ENCODE measurements at places on chromosomes 11 and 22.

GRCh38 chr11:44868455-44869421 is 81.9 kb downstream of the TP53I11 start:
- DNase-seq: no peak

GRCh38 chr22:44337678-44338004 is 24.9 kb upstream of the SHISAL1 start:
- peak; percentile 87 for DNase-seq

GRCh38 chr11:69662806-69663205 is 12.3 kb downstream of the LTO1 start:
- DNase-seq: no peak

DNA sequence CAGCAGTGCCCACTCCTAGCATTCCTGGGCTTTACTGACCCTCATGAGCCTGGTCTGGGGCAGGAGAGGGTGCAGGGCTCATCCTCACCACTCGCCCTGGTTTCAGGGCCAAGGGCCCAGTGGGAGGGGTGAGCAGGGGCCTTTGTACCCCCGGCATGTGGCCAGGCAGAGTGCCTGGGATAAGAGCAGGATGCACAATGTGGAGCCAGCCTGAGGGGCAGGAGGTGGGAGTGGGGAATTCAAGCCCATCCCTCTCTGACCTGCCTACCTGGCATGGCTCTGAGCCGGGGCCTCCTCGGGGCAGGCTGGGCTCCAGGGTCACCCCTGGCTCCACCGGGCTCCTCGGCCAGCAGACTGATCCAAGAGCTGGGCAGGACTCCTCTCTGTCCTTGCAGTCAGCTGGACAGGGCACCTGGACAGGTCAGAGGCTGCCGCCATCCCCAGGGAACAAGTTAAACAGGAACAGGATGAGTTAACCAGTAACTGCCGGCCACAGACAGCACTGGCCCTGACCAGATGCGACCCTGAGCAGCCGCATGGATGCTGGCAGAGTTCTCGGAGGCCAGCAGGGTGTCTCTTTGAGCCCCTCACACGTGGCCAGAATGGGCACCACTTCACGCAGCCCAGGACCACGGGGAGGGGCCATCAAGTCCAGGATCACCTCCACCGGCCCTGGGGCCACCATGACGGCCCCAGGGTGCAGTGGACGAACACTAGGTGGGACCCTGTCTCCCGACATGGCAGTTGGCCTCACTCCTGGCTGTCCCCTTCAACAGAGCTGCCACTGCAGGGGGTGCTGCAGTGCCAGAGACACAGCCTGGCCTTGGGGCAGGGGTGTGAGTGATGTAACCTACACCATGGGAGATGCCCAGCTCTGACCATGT is 5.0 kb downstream of the SIGIRR start:
- no peak for DNase-seq

DNA sequence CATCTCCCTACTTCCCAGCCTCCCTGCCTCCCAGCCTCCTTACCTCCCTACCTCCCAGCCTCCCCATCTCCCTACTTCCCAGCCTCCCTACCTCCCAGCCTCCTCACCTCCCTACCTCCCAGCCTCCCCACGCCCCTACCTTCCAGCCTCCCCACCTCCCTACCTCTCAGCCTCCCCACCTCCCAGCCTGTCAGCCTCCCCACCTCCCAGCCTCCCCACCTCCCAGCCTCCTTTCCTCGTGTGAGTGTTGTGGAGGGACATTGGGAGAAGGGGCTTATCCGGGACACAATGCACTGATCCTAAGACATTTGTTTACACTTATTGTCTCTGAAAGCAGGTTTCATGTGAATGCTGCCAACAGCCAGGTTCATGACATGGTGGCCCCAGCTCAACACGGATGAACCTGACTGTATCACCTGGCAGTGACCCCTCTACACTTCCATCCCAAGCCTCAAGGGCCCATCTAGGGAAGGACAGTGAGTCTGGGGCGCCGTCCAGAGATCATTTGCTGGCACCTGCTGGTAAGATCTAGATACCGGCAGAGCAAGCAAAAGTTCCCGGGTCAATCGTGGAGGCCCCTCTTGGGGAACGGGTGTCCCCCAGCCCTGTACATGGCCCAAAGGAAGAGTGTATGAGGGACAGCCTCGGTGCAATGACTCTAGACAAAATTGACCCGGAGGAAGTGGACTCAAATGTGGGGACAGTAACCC is 34.5 kb upstream of the TH start:
- no peak for DNase-seq

GRCh38 chr22:43305806-43306205 is 37.4 kb downstream of the SCUBE1 start:
- no peak for DNase-seq

DNA sequence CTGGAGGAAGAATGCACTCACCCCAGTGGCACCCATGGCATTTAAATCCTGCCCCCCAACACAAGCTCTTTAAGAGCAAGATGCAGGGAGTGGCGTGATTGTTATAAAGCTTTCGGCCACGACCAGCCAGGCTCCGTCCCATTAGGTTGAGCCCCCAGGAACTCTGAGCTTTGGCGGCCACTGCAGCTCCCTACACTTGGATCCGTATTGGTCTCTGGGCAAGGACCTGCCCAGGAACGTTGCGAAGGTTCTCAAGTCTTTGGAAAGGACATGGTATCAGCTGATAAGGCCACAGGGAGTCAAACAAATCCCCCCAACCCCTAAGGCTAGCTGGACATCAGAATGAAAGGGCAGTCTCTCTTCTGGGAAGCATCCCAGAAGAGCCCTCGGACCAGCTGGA is 9.3 kb upstream of the VPS37C start:
- no peak for DNase-seq

DNA sequence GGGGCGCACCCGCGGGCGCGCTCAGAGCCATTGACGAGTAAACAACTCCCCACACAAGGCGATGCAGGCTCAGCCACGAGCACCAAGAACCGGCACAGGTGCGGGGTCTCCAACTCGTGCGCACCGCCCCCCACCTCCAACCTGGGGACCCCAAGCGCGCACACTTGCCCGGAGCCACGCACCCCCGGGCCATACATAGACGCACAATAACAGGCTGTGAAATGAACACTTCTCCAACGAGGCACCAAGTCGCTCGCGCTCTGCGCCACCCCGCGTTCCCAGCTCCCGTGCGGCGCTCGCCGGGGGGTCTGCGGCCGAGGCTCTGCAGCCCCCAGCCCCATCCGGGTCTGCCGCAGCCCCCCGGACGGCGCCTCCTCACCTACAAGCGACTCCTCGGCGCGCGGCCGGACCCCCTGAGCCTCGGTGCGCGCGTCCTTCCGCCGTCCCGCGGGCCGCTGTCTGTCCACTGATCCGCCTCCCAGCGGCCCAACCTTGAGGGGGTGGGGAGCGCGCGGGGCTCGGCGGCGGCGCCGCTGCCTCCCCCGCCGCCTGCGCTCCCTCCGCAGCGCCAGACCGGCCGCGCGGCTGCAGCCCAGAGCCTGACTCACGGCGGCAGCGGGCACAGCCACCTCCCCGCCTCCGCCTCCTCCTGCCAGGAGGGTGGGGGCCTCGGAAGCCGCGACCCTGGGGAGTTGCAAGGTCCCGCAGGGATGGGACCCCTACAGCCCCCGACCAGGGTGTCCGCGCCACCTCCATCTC is 1.6 kb downstream of the IFITM10 start:
- DNase-seq: peak; percentile 63

DNA sequence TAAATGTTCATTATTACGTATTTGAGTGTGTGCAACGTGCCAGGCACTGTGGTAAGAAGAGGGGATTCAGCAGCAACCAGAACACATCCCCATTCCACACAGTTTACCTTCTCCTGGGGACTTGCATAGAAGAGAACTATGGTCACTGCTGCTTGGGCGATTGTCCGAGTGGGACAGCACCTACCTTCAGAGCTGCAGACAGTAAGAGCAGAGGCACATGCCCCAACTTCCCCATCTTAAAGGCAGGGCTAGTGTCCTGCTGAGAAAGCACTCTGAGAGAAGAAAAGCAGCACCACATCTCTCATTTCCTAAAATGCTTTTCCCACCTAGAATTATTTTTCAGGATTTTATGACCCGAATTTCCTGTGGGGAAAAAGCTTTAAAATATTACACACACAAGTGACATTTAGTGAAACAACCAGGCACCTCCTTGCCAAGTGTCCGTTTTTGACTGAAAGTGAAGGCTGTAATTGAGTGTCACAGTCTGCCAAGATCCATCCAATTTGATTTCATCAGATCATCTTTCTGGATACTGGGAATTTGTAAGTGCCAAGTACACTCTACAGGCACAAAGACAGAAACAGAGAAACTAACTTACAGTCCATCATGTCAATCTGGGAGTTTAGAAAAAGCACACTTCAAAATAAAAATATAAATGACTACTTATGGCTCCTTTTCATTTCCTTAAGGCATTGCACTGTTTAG is 24.6 kb downstream of the TRAF6 start:
- DNase-seq: no peak

DNA sequence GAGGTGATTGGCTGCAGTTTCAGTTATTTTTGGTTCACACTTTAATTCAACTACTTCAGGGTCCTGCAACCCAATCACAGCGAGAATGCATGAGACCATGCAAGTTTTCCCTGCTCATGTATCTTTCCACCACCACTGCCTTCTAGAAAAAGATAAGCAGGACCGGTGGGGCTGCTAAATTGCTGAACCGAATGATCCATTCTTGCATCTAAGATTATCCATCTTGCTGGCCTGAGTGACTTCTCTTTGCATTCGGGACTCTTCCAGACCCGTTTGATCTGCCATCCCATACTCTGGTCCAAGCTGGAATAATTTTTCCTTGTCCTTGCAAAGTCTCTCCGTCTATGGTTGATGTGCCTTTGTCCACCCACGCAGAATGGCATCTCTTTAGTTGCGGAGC is 56.3 kb upstream of the TP53I11 start:
- no peak for DNase-seq

- no peak for DNase-seq
Measured at GRCh38 chr11:57476047-57476756, 15.9 kb downstream of the RTN4RL2 start.

- no peak for DNase-seq
Measured at GRCh38 chr22:32837142-32837541, 35.6 kb downstream of the TIMP3 start.

- DNase-seq: no peak
Measured at GRCh38 chr11:23919455-23919854, 577.4 kb upstream of the LUZP2 start.

DNA sequence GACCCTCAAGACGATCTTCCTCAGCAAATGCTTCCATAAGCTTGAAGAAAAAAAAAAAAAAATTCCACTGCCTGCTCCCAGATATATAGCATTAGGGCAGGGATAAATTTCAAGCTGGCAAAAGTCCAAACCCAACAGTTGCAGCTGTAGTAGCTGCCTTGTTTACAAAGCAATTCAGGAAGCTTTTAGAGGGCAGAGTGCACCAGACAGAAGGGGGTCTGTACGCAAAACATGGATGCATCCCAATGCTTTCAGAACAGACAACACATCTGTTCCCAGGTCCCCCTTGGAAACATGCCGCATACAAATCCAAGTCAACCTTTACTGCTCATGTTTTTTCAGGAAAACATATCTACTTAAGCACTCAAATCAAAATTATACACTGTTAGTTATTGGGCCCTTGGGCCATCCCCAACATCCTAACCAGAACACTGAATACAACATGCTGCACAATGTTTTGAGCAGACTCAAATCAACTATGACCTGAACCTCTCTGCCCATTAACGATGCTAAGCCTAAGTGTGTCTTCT is 94.5 kb downstream of the CADM1 start:
- DNase-seq: no peak

- peak; percentile 14 for DNase-seq
Measured at GRCh38 chr11:45022294-45023064, 71.8 kb upstream of the TP53I11 start.

DNA sequence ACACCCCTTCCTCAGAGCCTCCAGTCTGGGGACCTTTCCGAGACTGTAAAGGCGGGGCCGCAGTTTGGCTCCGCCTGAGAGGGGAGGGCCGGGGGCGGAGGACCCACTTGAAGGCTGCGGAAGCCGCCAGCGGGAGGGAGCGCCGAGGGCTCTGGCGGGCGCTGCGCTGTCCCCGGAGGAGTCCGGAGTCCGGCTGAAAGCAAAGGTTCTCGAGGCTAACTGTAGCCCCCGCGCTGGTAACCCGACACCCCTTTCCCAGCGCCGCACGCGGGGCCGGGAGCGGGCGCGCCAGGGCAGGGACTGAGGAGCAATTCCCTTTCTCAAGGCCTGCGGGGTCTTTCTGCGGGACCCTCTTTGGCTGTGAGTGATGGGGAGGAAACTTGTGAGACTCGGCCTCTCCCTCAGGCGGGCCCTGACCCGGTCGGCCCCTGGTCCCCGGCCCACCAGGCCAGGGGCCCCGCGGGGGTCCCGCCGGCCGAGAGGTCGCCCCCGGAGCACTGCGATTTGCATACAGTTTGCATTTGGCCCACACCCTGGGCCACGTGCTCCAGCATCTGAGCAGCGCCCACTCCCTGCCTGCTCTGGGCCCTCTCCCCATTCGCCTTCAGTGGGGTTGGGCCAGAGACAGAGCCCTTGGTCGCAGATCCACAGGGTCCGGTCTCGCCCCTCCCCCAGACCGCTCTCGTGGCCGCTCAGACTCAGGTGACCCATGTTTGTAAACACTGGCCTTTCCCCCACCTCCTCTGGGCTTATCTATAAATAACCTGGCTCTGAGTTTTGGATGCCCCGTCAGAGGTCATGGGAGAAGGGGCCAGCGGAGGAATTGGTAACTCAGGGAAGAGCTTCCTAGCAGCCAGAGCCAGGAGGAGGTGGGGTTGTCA is 519 bp upstream of the ART5 start:
- peak; percentile 59 for DNase-seq

DNA sequence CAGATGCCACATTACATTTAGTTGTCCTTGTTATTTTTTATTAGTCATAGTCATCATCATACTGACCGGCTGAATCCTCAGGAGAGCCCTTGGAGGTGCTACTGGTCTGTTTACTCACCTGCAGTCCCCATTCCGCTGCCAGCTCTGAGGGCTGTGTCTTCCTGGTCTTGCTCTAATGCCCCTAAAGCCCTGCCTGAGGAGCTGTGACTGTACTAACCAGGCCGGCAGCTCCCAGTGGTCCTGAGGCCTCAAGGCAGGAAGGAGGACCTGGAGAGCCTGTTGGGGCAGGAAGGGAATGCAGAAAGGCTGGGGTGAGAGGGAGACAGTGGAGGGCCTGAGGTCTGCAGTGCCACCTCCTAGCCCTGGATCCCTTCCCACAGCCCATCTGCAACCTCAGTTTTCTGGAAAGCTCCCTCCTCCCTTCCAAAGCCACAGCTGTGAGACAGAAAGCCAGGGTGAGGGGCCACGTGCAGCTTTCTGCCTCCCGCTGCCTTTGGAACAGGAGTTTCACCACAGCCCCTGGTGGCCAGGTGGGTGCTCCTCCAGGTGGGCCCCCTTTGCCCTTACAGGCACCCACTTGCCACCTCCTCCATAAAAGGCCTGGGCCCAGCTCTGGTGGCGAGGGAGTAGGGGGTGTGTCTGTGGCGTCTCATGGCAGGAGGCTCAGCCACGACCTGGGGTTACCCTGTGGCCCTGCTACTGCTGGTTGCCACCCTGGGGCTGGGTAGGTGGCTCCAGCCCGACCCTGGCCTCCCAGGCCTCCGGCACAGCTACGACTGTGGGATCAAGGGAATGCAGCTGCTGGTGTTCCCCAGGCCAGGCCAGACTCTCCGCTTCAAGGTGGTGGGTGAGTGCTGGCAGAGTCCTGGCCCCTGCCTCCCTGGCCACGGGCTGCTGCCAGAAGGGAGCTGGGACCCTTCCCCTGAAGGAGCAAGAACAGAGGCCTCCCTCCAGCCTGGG is at the start of gene ZP1:
TSS of gene ZP1 (plus strand) at position 632 of the 960 bp plus-strand sequence. CDS start at position 652, 20 bp downstream.
- no peak for DNase-seq

- no peak for DNase-seq
Measured at GRCh38 chr22:24214467-24215285, 30.2 kb downstream of the GGT5 start.
